Breast epithelium (tissue), 4 donors: ENCODE measurements at places on chromosomes 2 and 18. TPM values are rescaled to one million over a fixed set of nuclear protein-coding genes. Genes with fewer than 3 reads are reported as not detected.

TMEM150A gene
- 20.8 TPM for total RNA-seq

COA5 gene
- 35.4 TPM for total RNA-seq

SEPTIN10 gene
- total RNA-seq = 116 TPM

RAB27B gene
- 1.1 TPM for total RNA-seq

DNA sequence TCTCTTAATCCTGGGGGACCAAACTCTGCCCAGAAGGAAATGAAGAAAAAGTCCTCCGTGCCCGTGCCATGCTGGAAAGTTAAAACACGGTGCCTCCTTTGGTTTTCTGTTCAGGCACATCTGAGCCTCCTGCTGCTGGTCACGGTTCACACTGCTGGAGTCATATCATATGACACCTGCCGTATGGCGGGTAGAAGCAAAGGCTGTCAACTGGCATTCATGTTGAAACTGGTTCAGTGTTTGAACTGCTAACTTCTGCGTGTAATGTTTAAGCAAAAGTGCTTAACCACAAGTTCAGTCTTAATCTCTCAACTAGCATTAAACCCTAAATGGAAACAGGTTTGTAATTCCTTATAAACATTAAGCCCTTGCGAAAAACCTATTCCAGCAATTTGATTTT, 3.1 kb downstream of the STK39 start:
- no peaks in the 10 kb centered on the region for H3K36me3 ChIP-seq
- H3K4me1 ChIP-seq = no peaks in the 10 kb centered on the region
- no peak for DNase-seq
- H3K27me3 ChIP-seq = no peaks in the 10 kb centered on the region
- no peak overlapping the region for H3K27ac ChIP-seq
- no peak overlapping the region for H3K4me3 ChIP-seq

TYMS gene
- total RNA-seq = 1.3 TPM

CD207 gene
- total RNA-seq = 0.33 TPM

- H3K4me3 ChIP-seq = no peak overlapping the region
- no peak for DNase-seq
- no peaks in the 10 kb centered on the region for H3K27me3 ChIP-seq
- no peaks in the 10 kb centered on the region for H3K36me3 ChIP-seq
- H3K27ac ChIP-seq = no peak overlapping the region
- H3K4me1 ChIP-seq = no peaks in the 10 kb centered on the region
These were observed 9.1 kb upstream of the MYO5B start for GRCh38 chr18:50203801-50204604.

- H3K36me3 ChIP-seq = no peaks in the 10 kb centered on the region
- H3K4me1 ChIP-seq = no peaks in the 10 kb centered on the region
- peaks cover 8% of the 10 kb centered on the region for H3K27me3 ChIP-seq
- DNase-seq = no peak
These were observed 6.5 kb downstream of the CHRND start for GRCh38 chr2:232532419-232532818.

GRCh38 chr2:220029013-220029412, 401.6 kb downstream of the SLC4A3 start:
- H3K27ac ChIP-seq = no peak overlapping the region
- H3K27me3 ChIP-seq = no peaks in the 10 kb centered on the region
- no peak overlapping the region for H3K4me3 ChIP-seq
- no peaks in the 10 kb centered on the region for H3K4me1 ChIP-seq

DNA sequence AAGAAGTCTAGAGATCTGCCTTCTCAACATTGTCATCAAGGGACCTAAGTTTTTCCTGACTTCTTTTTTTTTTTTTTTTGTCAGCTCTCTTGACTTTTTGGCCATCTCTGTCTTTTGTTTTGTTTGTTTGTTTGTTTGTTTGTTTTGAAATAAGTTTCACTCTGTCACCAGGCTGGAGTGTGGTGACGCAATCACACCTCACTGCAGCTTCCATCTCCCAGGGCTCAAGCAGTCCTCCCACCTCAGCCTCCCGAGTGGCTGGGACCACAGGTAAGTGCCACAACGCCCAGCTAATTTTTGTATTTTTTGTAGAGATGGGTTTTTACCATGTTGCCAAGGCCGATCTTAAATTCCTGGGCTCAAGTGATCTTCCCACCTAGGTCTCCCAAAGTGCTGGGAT, 5.6 kb upstream of the PUS10 start:
- H3K27ac ChIP-seq = no peak overlapping the region
- no peaks in the 10 kb centered on the region for H3K36me3 ChIP-seq
- H3K4me3 ChIP-seq = no peak overlapping the region
- H3K4me1 ChIP-seq = no peaks in the 10 kb centered on the region
- no peaks in the 10 kb centered on the region for H3K27me3 ChIP-seq
- DNase-seq = no peak

- H3K27me3 ChIP-seq = no peaks in the 10 kb centered on the region
- peaks cover 4% of the 10 kb centered on the region for H3K36me3 ChIP-seq
- H3K4me1 ChIP-seq = no peaks in the 10 kb centered on the region
- no peak overlapping the region for H3K4me3 ChIP-seq
- DNase-seq = no peak
These were observed 12.7 kb downstream of the TMEM237 start for GRCh38 chr2:201630577-201630976.
